ENCODE measurements at places on chromosomes 3 and 15.
A peak's percentile ranks its signal among the peaks of the same experiment; 100 is the strongest.

DNA sequence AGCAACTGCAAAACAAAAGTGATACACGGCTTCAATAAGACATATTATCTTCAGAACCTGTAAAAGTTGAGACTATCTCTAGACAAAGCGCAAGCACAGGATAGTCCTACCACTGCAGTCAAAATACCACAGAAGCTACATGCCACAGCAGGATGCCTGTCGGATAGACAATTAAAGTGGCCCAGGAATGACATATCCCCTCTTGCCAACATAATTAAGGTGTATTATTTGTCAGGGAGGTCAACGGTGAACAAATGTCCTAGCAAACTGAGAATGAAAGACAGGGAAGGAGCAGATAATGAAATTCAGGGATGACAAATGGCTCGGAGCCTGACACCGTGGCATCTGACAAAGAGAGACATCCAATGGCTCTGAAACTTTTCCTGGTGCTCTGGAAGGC is 185.7 kb downstream of the MECOM start:
- DNase-seq = no peak

GRCh38 chr15:67719330-67719959 is 105.9 kb upstream of the SKOR1 start:
- DNase-seq = no peak

DNA sequence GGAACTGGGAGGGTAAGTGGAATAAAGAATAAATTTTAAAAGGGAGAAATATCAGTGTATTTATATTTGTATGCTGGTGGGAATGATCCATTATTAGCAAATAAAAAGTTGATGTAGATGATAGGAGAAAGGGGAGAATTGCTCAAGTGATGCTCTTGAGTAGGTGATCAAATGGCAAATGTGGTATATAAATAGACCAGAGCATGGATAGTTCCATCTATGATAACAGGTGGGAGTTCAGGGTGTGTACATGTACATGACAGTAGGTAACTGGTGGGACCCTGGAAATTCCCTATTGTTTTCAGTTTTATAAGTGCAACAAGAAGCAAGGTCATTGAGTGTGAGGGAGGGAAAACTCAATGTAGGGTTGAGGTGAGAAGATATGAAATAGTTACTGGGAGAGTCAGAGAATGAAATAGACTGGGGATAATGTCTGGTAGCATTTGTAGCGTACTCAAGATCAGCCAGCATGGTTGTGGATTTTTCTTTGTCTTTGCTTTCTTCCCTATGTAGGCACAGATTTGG is 31.3 kb upstream of the EBLN2 start:
- no peak for DNase-seq

- DNase-seq = no peak
Measured at GRCh38 chr15:90060797-90061196, 41.5 kb downstream of the IDH2 start.

DNA sequence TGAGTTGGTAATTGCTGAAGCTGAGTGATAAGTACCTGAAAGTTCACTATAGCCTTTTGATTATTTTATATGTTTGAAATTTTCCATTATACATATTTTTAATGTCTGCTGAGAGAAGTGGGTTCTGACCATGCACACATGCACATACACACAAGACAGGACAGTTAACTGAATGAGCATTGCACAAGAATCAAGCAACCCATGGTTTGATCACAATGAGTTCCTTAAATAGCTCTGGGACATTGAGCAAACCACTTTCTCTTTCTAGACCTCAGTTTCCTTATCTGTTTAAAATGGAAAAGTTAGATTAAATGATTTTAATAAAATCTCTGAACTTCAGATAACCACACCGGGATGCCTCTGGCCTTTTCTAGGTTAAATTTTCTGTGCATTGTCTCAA is 26.7 kb downstream of the SNTN start:
- no peak for DNase-seq

DNA sequence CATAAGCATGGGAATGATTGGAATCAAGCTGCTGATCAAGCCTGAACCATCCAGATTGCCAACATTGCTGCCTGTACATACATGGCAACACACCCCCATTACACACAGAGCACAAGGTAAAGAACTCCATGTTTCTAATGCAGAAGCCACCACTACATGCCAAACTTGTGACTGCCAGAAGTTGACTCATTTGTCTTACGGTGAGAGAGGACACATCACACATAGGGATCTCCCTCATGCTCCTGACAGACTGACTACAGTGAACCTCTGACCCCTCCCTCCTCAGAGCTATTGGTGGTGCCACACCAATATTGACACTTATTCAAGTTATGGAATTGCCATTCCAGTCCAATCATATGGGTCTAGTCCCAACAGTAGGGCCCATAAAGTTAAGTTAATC is 42.3 kb downstream of the EFHB start:
- DNase-seq = no peak

DNA sequence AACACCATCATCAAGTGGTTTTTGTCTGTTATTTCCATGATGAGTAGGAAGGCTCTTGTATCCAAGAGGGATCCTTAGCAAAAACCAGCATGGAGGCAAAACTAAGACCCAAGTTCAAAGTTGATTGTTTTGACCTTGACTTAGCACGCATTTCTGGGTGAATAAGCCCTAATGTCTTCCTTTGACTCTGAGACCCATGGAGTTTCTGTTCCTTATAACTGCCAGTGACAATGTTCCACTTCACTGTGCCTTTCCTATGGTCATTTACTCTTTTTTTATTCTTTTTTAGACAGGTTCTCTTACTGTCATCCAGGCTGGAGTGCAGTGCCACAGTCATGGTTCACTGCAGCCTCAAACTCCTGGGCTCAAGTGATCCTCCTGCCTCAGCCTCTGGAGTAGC is 118.2 kb upstream of the MRPL3 start:
- DNase-seq = no peak

DNA sequence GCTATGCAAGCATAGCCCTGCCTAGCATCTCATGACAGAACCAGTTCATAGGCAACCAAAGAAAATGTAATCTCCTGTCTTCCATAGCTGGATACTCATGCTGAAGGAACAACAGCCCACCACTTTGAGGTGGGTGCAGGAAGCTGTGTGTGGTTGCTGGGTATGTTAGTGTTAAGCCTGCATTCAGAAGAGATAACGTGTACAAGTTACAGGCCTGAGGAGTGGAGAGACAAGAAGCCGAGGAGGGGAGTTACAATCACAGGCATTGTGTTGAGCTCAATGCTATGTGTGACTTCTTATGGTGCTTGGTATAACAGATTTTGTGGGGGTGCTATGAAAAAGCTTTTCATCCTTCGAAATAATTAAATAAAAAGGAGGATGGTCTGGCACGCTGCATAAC is 42.8 kb upstream of the SECISBP2L start:
- DNase-seq = peak; percentile 6

DNA sequence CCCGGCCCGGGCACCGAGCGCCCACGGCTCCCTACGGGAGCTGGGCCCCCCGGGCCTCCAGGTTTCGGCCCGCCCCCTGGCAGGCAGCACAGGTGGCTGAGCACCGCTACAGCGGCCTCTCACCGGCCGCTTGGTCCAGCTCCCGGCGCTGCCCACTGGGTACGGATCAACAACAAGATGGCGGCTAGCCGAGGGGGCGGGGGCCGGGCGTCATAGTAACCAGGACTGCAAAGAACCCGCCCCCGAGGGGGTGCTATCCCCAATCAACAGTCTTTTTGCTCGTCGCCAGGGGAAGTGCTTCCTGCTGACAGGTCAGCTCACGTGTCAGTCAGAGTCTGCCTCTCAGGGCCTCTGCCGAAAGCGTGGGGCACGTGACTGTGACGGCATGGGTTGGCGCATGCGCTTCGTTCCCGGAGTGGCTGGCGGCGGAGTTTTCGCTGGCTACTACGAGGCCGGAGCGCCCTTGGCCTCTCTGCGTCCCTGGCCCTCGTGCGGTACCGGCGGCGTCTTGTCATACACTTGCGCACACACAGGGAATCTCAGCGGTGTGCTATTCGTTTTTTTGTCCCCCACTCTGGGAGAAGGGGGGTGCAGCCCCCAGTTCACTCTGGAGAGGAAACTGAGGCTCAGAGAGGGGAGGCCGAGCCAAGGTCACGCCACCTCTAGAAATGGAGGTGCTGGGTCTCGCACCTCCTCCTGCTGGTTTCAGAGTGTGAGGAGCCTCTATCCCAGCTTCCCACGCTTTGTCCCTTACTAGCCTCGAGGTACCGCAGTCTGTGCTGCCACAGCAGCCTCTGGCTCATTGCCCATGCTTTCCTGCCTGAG is at the start of gene IP6K1:
Gene IP6K1, minus strand, starts transcription at position 186 of the 825 bp plus-strand sequence. CDS start 38,502 bp downstream, outside the sequence.
- peak; percentile 100 for DNase-seq

DNA sequence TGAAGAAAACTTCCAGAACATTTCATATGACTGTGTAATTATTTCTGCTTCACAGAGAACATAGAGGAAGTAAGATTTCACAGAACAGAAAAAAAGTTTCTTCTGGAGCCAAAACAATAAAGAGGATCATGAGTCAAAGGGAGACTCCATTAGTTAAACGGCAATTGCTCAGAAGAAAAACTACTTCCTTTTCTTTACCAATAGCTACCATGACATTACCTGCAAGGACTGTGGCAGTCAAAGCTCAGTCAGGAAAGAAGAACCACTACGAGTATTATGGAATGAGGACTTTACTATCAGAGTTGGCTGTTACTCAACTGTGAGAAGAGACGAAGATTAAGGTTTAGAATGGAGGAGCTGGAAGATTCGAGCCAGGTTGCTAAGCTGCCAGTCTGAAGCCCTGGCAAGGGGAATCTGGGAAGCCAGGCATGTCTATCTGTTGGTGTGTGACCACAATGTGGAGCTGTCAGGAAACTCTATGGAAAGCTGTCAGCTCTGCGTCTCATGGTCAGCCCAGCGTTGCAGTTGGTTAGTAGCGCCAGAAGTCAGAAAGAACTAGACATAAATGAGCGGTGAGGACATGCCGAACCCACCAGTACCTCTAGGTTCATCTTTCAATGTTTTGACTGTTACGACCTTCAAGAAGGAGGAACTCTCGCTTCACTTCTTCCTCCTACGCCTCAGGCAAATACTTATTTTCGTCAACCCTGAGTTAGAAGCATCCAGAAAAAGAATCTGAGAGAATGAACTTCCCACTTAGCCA is 604.3 kb downstream of the FGF12 start:
- DNase-seq = no peak

- no peak for DNase-seq
Measured at GRCh38 chr3:36774052-36774451, 9.7 kb upstream of the DCLK3 start.

GRCh38 chr3:134937256-134938028 is 142.4 kb downstream of the EPHB1 start:
- DNase-seq = no peak

GRCh38 chr3:73452729-73453128 is 172.0 kb downstream of the PDZRN3 start:
- DNase-seq = no peak

- DNase-seq = no peak
Measured at GRCh38 chr3:131110087-131110486, 83.4 kb downstream of the NEK11 start.

DNA sequence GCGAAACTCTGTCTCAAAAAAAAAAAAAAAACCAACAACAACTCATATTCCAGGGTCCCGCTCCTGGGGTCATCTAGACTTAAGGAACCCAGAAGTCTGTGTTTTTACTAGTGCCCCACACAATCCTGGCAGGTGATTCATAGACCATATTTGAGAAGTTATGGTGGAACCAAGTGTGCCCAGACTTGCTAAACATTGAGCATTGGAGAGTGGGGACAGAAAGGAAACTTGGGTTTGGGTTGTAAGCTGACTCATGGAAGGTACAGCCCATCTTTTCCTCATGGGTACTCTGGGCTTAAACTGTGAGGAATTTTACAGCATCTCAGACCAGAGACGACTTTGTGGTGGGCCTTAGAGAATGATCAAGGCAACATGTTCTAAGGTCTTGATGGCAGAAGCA is 18.3 kb upstream of the IGF2BP2 start:
- DNase-seq = no peak

DNA sequence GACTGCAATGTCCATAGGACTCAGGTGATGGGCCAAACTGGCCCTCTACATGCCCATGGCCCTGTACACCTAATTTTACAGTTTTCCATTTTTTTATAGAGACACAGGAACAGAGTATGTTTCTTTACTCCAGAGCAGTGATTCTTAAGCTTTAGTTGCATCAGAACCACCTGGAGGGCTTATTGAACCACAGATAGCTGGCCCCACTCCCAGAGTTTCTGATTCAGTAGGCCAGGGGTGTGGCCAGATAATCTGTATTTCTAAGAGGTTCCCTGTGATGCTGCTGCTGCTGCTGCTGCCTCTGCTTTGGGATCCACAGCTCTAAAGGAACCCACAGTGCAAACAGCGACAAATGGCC is 5.1 kb downstream of the RBP1 start:
- DNase-seq = no peak

DNA sequence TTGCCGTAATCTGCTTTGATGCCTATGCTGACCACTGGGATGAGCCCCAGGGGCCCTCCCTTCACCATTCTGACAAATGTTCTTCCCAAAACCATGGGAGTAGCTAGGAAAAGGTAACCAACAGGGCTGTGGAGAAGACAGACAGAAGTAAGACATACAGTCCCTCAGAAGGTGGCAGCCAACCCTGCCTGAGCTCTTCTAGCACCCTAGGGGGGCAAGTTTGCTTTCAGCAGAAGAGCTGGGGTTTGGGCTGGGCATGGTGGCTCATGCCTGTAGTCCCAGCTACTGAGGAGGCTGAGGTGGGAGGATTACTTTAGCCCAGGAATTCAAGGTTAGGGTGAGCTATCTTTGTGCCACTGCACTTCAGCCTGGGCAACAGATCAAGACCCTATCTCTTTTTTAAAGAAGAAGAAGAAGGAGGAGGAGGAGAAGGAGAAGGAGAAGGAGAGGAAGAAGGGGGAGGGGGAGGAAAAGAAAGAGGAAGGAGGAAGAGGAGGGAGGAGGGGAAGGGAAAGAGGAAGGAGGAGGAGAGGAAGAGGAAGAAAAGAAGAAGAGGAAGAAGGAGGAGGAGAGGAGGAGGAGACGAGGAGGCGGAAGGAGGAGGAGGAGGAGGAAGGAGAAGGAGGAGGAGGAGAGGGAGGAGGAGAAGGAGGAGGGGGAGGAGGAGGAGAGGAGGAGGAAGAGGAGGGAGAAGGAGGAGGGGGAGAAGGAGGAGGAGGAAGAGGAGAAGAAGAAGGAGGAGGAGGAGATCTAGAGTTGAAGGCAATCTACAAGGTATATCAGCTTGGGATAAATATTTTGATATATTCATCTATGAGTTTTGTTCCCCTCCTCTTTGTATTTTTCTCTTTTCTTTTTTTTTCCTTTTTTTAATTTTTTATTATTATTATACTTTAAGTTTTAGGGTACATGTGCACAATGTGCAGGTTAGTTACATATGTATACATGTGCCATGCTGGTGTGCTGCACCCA is 44.9 kb upstream of the ABHD2 start:
- DNase-seq = no peak

- no peak for DNase-seq
Measured at GRCh38 chr3:118550122-118550521, 484.5 kb downstream of the IGSF11 start.

DNA sequence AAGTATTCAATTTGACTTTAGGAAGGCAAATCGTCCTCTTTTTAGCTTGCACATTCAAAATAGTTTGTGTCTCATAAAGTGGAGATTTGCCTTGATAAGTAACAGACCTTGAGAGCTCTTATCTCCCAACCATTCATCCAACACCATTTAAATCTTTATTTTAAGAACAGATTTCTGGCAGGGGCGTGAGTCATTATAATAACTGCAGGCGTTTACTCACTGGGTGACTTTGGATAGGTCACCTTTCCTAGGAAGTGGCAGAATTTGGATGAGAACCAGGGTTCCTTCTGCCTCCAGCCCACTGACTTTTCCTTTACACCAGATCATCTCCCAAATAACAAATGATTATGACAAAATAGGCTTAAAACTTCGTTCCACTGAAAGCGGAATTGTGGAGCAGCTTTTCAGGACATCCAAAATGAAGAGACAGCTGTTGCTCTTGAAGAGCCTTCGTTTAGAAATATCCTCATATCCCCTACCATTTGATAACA is 5.0 kb downstream of the LMCD1 start:
- no peak for DNase-seq

All from COLO829 (cell line).